ENCODE measurements at places on chromosomes 11 and 22.

DNA sequence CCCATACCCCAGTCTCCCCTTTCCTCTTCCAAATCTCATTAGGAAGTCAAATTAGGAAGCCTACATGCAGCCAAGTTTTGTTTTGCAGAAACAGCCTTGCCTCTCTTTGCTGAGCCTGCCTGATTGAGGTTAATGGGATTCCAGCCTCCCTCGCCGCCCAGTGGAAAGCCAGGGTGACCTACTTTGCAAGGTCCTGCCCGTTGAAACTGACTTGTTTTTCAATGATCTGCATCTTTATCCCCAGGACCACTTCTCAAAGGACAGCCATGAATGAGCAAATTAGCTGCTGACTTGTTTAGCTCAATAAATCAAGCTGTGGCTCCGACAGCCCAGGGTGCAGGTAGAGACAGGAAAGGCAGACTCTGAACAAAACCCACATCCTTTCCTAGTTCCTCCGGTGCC, 110.4 kb downstream of the RRAS2 start:
- DNase-seq: no peak

DNA sequence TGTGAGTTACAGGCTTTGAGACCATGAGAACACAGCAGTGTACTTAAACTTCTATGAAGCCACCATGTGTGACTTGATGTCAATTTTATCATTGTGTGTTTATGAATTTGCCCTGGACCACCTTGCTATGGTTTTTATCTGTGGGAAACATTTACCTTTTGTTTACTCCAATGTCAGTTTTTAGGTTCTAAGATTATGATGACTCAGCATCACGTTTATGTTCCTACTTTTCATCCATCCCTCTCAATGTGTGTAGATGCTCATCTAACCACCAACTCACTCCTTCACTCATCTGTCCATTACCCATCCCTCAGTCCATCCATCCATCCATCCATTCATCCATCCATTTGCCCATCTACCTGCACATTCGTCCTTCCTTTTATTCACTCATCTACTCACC, 338.8 kb downstream of the MIAT start:
- no peak for DNase-seq

DNA sequence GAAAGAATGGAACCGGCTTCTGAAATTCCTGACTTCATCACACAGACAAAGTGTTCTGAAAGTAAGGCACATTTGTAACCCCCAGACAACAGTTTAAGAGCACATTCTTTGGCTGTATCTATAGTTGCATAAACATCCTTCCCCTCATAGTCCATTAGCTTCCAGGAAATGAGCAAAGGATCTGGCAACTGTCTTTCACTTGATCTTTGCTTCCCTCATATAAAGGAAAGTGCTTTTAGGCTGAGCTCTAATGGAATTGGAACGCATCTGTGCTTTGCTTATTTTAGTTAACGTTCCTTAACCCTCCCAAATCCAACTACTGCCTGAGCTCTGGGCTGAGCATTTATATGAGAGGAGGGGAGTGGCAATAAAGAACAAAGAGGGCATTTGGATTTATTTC, 76.9 kb upstream of the API5 start:
- DNase-seq: no peak

DNA sequence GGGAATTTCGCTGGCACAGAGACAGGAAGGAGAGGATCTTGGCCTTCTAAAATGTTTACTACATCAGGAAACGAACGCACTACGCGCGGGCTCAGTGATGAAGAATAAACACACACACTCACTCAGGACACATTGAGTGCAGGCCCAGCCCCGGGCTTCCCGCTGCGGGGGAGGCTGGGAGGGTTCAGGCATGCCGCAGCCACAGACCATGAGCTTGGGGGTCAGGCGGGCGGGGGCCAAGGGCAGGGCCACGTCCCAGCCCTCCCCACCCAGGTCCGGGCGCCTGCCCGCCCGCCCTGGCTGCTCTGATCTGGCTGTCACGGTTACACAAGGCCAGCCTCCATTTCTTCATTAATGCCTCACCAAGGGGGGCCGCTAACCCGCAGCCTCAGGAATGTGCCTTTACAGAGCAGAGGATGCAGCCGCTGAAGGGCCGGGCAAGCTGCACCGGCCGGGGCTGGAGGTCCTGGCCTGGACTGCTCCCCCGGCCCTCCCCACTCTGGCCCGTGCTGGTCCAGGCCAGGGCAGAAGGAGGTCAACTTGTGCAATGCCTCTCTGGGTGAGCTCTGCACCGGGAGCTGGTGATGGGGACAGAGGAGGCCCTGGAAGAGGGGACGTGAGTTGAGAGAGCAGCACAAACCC, 41.7 kb downstream of the IGF2 start:
- DNase-seq: peak; percentile 54

DNA sequence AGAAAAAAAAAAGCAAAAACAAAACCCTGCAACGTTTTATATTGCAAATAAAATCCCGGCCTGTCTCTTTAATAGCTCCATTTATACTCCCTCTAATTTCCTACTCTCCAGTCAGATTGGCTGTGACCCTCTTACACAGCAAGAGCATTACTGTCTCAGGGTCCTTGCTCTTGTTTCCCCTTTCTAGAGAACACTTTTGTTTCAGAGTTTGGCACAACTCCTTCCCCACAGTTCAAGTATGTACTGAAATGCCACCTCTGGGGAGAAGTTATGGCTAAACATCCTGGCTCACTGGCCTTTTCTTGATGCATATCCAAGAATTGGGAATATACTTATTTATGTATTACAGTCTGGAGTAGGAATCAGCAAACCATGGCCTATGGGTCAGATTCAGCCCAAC, 2.6 kb downstream of the CASP12 start:
- DNase-seq: no peak

DNA sequence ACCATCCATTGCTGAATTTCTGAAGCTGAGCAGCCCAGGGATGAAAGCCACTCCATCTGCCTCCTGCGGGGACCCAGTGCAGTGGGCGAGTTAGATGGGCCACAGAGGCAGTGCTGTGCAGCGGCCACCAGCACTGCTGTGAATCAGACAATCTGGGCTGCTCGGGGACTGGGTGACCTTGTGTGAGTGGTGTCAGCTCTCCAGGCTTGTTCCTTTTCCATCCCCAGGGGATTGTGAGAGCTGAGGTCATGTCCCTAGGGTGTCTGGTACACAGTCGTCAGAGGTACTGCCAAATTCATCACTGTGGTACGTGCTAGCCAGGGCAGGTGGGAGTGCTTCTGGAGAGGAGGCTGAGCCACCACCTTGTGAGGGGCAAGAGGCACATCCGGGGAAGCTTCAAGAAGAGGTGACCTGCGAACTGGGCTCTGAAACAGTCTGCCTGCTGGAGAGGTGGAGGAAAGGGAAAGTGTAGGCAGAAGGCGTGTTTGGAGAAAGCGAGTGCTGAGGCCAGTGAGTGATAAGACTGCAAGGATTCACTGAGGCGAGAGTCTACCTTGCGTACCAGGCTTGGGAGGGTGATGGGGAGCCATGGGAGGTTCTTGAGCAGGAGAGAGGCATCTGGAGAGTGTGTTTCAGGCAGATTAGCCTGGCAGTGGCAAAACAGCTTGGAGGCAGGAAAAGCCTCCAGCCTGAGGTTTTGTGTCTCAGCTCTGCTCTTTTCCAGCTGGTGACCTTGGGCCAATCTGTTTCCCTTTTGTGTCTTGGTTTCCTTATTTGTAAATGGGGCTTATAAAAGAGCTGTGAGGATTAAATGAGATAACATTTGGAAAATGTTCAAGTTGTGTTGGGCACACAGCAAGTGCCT, 22.7 kb downstream of the CACNA1I start:
- no peak for DNase-seq

GRCh38 chr11:67276781-67277230, 10.5 kb downstream of the GRK2 start:
- peak; percentile 77 for DNase-seq

DNA sequence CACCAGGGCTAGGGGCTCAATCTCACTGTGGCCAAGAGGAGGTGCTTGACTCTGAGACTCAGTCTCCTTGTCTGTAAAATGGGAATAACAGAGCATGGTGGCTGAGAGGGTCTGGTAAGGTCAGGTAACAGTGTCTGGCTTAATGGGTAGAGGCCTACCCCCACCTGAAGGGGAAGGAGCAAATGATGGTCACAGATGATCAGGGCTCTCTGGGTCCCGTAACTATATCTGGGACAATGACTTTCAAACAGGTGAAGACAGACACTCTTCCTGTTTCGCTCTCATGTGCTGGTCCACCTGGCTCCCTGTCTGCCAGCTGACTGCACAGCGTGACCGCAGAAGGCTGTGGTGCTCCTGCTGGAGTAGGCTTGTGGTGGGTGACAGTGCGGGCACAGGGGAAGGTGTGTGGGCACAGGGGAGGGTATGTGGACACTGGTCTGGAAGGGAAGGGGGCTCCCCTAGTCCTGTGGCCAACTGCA, 4.0 kb downstream of the A4GALT start:
- DNase-seq: no peak

DNA sequence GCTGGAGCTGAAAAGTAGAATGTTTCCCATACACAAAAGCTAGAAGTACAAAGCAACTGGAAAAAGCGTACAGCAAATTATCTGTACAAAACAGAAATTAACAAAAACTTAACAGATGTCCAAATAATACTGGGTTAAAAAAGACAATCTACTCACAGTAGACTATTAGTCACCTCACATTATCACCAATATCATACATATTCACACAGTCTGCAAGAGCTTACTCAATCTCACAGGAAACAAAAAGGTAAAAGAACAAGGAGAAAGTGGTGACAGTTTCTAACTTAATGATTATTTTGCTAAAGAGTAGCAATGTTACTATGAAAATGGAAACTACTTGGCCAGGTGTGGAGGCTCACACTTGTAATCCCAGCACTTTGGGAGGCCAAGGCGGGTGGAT, 11.9 kb downstream of the CELF1 start:
- DNase-seq: no peak

DNA sequence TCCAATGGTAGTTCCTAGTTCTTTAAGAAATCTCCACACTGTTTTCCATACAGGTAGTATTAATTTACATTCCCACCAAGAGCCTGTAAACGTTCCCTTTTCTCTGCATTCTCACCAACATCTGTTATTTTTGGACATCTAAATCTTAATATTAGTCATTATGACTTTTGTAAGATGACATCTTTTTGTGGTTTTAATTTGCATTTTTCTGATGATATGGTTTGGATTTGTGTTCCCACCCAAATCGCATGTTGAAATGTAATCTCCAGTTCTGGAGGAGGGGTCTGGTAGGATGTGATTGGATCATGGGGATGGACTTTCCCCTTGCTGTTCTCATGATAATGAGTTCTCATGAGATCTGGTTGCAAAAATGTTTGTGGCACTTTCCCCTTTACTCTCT, 89.0 kb downstream of the MUC15 start:
- no peak for DNase-seq

DNA sequence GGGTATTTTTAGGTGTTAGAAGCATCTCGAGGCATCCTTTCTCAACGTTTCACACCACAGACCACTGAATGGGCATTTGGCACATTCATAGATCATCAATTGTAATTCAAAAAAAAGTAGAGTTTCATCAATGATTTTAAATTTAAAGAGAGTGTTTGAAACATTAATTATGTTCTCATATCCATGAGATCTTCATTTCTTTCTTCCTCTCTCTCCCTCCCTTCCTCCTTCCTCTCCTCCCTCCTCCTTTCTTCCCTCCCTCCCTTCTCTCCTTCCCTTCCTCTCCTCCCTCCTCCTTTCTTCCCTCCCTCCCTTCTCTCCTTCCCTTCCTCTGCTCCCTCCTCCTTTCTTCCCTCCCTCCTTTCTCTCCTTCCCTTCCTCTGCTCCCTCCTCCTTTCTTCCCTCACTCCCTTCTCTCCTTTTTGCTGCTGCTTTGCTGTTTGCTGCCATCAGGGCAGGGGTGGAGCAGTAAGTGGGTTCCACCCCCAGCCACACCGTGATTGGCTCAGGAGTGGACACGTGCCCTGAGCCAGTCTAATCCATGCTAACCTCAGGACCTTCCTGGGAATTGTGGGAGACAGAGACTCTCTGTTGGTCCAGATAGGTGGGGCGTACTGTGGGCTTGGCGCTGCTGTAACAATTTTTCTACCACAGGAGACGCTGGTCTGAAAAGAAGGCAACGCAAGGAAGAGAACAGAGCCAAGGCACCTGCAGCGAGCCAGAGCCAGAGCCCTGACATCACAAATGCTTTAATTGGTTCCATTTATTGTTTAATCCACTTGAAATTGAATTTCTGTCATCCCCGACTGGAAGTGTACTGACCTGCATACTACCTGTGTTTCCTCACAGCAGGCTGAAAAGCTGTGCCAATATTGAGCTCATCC, 33.7 kb upstream of the APOBEC3A start:
- no peak for DNase-seq

- DNase-seq: no peak
Observed at GRCh38 chr11:10222399-10222798, 71.6 kb downstream of the SBF2 start.

DNA sequence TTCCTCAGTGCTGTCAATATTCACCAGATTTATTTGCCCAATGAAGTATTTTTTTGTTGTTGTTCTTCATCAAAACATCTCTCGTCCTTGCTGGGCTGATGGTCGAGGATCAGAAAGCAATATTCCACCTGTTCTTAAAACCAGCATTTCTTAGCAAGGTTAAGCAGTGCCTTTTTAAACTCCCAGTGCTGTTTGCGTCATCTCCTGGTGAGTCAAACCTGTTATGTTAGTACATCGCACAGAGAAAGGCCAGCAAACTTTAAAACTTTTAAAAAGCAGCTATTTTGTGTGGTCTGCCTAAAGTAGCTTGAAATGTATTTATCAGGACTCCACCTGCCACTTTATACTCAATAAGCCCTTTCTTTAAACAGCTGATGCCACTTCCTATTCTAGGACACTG, 802.0 kb downstream of the KCNA4 start:
- no peak for DNase-seq

GRCh38 chr22:33144721-33145120, 86.5 kb upstream of the SYN3 start:
- DNase-seq: no peak

GRCh38 chr11:115578275-115578674, 74.1 kb upstream of the CADM1 start:
- DNase-seq: no peak

GRCh38 chr11:61727401-61727811, 25.0 kb upstream of the MYRF start:
- DNase-seq: no peak

- no peak for DNase-seq
Observed at GRCh38 chr22:29032014-29032475, 29.6 kb downstream of the C22orf31 start.

- DNase-seq: no peak
Observed at GRCh38 chr11:111911563-111912401, at the start of gene CRYAB. TSS of gene CRYAB (minus strand) at chr11:111911770. CDS start at chr11:111911724, 46 bp downstream.

- no peak for DNase-seq
Observed at GRCh38 chr11:110752890-110753289, 40.7 kb upstream of the ARHGAP20 start.
